ENCODE measurements at places on chromosomes 4 and X. TPM values are rescaled to one million over a fixed set of nuclear protein-coding genes. Genes with fewer than 3 reads are reported as not detected.

AR gene
- not detected for total RNA-seq

ALB gene
- not detected for total RNA-seq

BEX5 gene
- not detected for total RNA-seq

PNMA3 gene
- total RNA-seq, result not detected

TMSB15B gene
- total RNA-seq, result 12.1 TPM

ZFYVE28 gene
- total RNA-seq, result 0.83 TPM

PDGFC gene
- total RNA-seq, result 48.9 TPM

IQCM gene
- total RNA-seq, result not detected

BMP3 gene
- total RNA-seq, result not detected

SULT1E1 gene
- 18.2 TPM for total RNA-seq
